GM06990 (cell line): ENCODE measurements at places on chromosomes 16 and 17.

DNA sequence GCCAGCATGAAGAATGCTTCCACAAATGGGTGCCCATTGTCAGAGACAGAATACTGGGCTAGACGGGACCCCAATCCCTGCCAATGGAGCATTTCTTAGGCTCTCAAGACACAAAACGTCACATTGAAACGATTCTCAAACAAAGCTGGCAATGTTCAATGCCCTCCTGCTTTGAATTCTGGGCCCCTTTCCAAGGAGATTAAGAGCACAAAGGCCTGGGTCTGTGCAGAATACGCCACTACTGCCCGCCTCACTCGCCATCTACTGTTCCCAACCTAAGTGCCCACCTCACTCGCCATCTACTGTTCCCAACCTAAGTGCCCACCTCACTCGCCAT, 9.7 kb downstream of the CFAP20 start:
- no peak for DNase-seq

- no peak for DNase-seq
Measured at GRCh38 chr17:68301438-68301959, 10.2 kb downstream of the ARSG start.

GRCh38 chr17:72660274-72661115, 432.0 kb downstream of the SLC39A11 start:
- DNase-seq, result no peak

DNA sequence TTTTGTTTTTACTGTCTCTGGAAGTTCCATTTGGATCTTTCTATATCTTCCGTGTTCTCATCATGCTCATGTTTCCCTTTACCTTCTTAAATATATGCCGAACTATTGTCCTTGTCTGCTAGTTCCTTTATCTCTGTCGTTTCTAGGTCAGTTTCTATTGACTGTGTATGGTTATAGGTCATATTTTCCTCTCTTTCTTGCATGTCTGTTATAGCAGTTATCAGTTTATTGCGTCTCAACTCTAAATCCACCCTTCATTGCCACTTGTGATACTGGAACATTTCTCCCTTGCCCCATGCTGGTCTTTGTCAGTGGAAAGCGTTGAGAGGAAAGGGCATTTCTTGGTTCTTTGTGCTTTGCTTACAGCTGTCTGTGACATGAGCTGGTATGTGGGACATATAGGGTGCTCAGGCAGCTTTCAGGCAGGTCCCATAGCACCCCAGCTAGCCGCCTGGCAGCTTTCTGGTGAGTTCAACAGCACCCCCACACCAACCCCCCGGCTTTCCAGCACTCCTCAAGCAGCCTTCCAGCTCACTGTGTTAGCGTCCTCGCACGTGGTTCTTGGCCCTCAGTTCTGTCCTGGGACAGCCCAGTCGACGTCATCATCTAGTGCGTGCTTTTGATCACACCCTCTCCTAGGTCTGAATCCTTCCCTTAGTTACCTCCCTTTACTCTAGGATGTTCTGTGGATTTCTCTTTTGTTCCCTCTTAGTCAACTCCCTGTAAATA, 15.4 kb upstream of the DNASE1 start:
- no peak for DNase-seq

GRCh38 chr16:57830890-57831484, 28.7 kb upstream of the KIFC3 start:
- no peak for DNase-seq

GRCh38 chr17:77163001-77163400, 22.2 kb downstream of the SEC14L1 start:
- no peak for DNase-seq

DNA sequence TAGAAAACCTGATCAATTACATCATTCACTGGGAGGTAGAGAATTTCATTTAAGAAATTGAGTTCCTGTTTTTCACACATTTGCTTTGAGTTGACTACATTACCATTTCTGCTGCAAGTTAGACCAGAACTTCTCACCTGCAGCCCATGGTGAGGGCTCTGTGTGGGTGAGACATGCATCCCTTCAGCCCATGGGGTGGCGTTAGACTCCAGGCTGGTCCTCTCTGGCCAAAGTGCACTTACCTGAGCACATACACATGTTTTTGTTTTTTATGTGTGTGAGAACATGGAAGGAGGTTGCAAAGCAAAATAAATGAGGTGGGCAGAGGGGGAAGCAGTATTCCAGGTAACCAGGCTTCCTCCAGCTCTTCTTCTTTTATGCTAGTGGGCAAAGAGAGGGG, 470.2 kb downstream of the PMP22 start:
- DNase-seq, result no peak

DNA sequence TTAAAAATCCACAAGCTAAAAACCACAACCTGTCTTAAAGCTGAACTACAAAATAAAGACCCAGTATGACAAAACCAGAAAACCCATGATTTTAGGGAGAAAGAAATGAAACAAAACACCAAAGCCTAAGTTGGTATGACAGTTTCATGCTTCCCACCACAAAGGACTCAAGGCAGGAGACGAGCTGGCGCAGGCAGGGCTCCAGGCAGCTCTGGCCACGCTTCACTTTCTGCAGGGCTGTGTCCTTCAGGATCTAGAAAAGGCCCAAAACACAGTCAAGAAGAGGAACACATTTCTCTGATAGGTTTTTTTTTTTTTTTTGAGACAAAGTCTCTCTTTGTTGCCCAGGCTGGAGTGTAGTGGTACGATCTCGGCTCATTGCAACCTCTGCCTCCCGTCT, 75.3 kb downstream of the WDR59 start:
- DNase-seq, result no peak

- no peak for DNase-seq
Measured at GRCh38 chr17:70891306-70891705, 722.0 kb downstream of the KCNJ2 start.

DNA sequence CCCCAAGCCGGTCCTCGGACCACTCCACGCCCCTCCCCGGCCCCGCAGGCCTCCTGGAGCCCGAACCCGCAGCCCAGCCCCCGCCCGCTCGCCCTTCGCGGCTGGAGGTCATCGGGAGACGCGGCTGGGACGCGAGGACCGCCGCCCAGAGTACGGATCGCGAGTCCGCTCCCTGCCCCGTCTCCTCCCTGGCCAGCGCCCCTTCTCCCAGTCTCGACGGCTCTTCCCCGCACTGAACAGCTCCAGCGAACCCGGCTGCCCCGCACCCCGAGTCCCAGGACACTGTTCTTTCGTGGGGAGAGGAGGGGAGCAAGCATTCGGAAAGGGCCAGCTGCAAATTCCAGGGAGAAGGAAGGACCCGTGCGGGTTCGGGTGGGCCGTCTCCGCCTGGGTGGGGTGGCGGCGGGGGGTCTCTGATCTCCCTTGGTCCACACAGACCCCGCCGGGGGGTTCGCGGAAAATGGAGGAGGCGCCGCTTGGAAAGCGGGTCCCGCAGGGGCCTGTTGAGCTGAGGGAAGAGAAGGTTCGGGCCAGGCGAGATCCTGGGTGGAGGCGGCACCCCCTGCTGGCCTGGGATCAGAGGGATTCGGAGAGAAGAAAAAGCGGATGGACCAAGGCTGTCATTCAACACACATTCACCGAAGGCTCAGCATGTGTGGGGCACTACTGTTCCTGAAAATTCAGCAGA, 632 bp upstream of the RTN4RL1 start:
- no peak for DNase-seq

- peak; percentile 35 for DNase-seq
Measured at GRCh38 chr17:66302761-66303626, 581 bp downstream of the PRKCA start.

DNA sequence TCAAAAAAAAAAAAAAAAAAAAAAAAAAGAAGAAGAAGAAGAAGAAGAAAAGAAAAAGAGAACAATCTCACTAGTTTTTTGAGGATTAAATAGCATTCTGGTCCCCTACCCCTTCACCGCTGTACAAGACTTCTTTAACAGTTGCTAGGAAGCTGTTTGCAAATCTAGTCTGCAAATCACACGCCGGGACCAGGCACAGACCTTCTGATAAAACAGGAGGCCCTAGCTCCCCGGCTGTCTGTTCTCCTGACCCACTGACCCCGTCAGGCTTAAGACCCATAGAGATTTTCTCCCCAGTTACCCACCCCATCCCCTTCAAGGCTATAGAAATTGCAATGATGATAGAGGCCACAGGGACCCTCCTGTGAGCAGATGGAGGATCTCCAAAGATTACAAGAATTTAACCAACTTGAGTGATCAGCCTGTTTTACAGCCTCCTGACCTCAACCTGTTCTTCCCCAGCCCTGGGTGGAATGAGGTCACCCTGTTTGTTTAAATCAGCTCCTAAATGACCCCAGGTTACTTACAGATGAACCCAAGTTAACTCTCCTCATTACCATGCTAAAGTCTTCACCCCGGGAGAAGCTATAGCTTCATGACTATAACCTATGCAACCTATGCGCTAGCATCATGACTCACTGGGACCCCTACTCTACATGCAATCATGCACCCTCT, 11.8 kb upstream of the SULT1A1 start:
- DNase-seq, result no peak

DNA sequence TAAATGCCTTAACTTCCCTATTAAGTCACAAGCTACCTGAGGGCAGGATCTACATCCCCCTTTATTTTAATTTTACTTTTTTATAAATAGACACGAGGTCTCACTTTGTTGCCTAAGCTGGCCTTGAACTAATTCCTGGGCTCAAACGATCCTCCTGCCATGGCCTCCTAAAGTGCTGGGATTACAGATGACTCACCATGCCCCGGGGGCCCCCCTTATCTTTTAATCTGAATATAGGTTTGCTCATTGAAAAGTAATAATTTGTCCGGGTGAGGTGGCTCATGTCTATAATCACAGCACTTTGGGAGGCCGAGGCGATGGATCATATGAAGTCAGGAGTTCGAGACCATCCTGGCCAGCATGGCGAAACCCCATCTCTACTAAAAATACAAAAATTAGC, 14.2 kb downstream of the ETV4 start:
- DNase-seq, result no peak

GRCh38 chr17:9976283-9977179, 71.5 kb upstream of the RCVRN start:
- no peak for DNase-seq

- no peak for DNase-seq
Measured at GRCh38 chr16:74439685-74440084, 18.4 kb upstream of the CLEC18B start.
